HT-29 (cell line): ENCODE measurements at places on chromosomes 5 and 9.

- DNase-seq: peak; percentile 68
Measured at GRCh38 chr5:60843386-60843935, 608 bp downstream of the ELOVL7 start.

DNA sequence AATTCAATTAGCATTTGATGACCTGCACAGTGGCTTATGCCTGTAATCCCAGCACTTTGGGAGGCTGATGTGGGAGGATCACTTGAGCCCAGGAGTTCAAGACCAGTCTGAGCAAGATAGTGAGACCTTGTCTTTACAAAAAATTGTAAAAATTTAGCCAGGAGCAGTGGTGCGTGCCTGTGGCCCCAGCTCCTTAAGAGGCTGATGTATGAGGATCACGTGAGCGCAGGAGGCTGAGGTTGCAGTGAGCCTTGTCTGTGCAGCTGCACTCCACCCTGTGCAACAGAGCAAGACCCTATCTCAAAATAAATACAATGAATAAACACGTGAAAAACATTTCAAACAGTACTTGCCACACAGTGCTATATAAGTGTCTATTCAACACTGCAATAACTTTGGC lies 4.2 kb downstream of the ABCA1 start:
- no peak for DNase-seq

GRCh38 chr9:33852216-33852826 lies 35.4 kb downstream of the UBE2R2 start:
- DNase-seq: peak; percentile 78

DNA sequence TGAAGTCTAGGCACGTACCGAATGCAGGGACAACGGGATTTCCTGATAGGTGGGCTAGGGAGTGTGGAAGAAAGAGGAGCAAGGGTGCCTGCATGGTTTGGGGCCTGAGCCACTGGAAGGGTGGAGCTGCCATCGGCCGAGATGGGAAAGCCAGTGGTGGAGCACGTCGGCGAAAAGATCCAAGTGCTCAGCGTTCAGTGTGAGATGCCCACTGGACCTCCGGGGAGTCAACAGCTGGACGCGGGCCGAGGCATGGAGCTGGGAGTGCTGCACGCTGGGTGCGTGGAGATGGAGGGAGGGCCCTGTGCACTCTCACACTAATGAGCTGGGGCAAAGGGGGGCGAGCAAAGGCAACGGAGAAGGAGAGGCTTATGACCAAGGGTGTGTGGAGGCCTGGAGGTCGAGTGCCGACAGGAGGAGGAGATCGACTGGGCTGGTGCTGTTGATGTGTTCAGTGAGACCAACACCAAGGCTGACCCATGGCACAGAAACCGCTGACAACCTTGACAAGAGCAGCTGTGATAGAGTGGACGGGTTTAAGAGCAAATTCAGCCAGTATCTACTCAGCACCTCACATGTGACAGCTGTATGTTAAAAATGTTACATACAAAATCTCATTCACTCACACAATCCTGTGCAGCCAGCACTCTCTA lies 85.7 kb downstream of the STK10 start:
- no peak for DNase-seq

DNA sequence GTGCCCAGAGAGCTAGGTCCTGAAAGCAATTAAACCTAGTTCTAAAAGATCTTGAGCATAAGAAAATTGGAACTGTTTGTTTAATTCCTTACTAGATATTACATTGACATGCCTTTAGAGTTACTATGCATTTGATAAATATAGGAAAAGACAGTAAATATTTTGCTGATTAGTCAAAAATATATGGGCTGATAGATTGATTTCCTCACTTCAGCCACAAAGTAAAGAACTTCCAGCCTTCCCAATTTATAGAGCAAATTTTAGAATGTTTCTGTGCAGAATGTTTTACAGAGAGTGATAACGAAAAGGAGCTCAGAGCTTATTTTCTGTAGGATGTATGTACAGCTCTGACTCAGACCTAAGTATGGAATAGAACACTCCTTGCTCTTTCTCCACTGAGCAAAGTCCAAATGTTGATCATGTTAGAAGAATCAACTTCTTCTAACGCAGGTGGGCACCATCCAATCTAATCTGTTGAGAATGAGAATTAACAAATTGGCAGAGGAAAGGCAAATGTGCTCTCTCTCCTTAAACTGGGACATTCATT lies 72.9 kb upstream of the PAM start:
- DNase-seq: no peak

GRCh38 chr5:20694121-20694520 lies 706.1 kb upstream of the CDH18 start:
- DNase-seq: no peak

- DNase-seq: no peak
Measured at GRCh38 chr9:85303757-85304134, 438.0 kb downstream of the AGTPBP1 start.
